Vein endothelial cell (primary cell): ENCODE measurements at places on chromosomes 1 and 21. TPM values are rescaled to one million over a fixed set of nuclear protein-coding genes. Genes with fewer than 3 reads are reported as not detected.

The SERINC2 gene
- 14.6 and 23.2 TPM in 2 replicates for total RNA-seq

The CR2 gene
- not detected in 2 replicates for total RNA-seq

The AMY1A gene
- total RNA-seq = not detected in 2 replicates

The ACKR1 gene
- 0.10 TPM in 1 of 2 replicates, not detected in the other for total RNA-seq

The ERICH3 gene
- not detected in 2 replicates for total RNA-seq

The SNX7 gene
- 34.0 and 48.4 TPM in 2 replicates for total RNA-seq

The STXBP3 gene
- 41.8 and 58.6 TPM in 2 replicates for total RNA-seq

The MNDA gene
- not detected in 2 replicates for total RNA-seq

The SMIM12 gene
- total RNA-seq = 46.4 and 66.4 TPM in 2 replicates

The S100A7 gene
- total RNA-seq = not detected in 2 replicates

The NOTCH2NLA gene
- 10.7 and 14.4 TPM in 2 replicates for total RNA-seq

The KIFAP3 gene
- total RNA-seq = 17.6 and 18.0 TPM in 2 replicates

The ASPM gene
- total RNA-seq = 17.0 and 34.3 TPM in 2 replicates

The MROH9 gene
- not detected in 2 replicates for total RNA-seq

The MAST2 gene
- 26.8 and 27.4 TPM in 2 replicates for total RNA-seq

The AZIN2 gene
- total RNA-seq = 0.76 and 1.3 TPM in 2 replicates

The AKR7A3 gene
- total RNA-seq = 0.57 and 0.65 TPM in 2 replicates

The NHLH2 gene
- total RNA-seq = not detected in 2 replicates

The TSACC gene
- 0.65 TPM in 1 of 2 replicates, not detected in the other for total RNA-seq

The HCRTR1 gene
- 1.3 and 2.0 TPM in 2 replicates for total RNA-seq

The LCE1E gene
- not detected in 2 replicates for total RNA-seq

The S1PR1 gene
- 306 and 308 TPM in 2 replicates for total RNA-seq

The FCRL1 gene
- total RNA-seq = not detected in 2 replicates

The FAF1 gene
- total RNA-seq = 49.6 and 60.9 TPM in 2 replicates

The LIPI gene
- not detected in 2 replicates for total RNA-seq

The AADACL3 gene
- total RNA-seq = not detected in 2 replicates

The RGS2 gene
- total RNA-seq = 5.6 TPM in 2 replicates

The MMEL1 gene
- 0.38 and 5.9 TPM in 2 replicates for total RNA-seq

The NLRP3 gene
- total RNA-seq = 0.10 and 0.98 TPM in 2 replicates

The LRRC71 gene
- 0.19 and 0.33 TPM in 2 replicates for total RNA-seq

The STX12 gene
- total RNA-seq = 109 and 125 TPM in 2 replicates

The CFHR5 gene
- not detected in 2 replicates for total RNA-seq

The DLGAP3 gene
- under 0.01 TPM in 1 of 2 replicates, not detected in the other for total RNA-seq

The KCNT2 gene
- 0.29 and 2.0 TPM in 2 replicates for total RNA-seq

The FAM163A gene
- total RNA-seq = 0.10 TPM in 1 of 2 replicates, not detected in the other

The SPATA17 gene
- not detected in 2 replicates for total RNA-seq

The DENND2D gene
- total RNA-seq = 0.76 and 0.98 TPM in 2 replicates

The SLC1A7 gene
- not detected in 2 replicates for total RNA-seq

The GCSAML gene
- not detected in 2 replicates for total RNA-seq

The TEX38 gene
- total RNA-seq = not detected in 2 replicates

The ERRFI1 gene
- total RNA-seq = 20.6 and 28.1 TPM in 2 replicates

The UQCRHL gene
- 1.6 and 1.8 TPM in 2 replicates for total RNA-seq

The KRTAP19-3 gene
- total RNA-seq = not detected in 2 replicates

The CYP4A11 gene
- not detected in 2 replicates for total RNA-seq

The INTS11 gene
- 79.4 and 105 TPM in 2 replicates for total RNA-seq

The GPR161 gene
- 20.6 and 26.3 TPM in 2 replicates for total RNA-seq

The CD247 gene
- not detected in 2 replicates for total RNA-seq

The OR2T11 gene
- total RNA-seq = not detected in 2 replicates

The CHRM3 gene
- total RNA-seq = 1.1 and 2.0 TPM in 2 replicates

The GJA9 gene
- total RNA-seq = not detected in 2 replicates

The REN gene
- total RNA-seq = 0.10 and 0.33 TPM in 2 replicates

The ZBTB8OS gene
- total RNA-seq = 17.0 and 35.8 TPM in 2 replicates
